ENCODE measurements at places on chromosomes 1 and 21.

GRCh38 chr1:216528816-216529215 is 105.6 kb upstream of the USH2A start:
- no peaks in the 10 kb centered on the region for H3K27me3 ChIP-seq
- no peak for DNase-seq
- no peak overlapping the region for H3K4me3 ChIP-seq
- no peak overlapping the region for H3K27ac ChIP-seq

DNA sequence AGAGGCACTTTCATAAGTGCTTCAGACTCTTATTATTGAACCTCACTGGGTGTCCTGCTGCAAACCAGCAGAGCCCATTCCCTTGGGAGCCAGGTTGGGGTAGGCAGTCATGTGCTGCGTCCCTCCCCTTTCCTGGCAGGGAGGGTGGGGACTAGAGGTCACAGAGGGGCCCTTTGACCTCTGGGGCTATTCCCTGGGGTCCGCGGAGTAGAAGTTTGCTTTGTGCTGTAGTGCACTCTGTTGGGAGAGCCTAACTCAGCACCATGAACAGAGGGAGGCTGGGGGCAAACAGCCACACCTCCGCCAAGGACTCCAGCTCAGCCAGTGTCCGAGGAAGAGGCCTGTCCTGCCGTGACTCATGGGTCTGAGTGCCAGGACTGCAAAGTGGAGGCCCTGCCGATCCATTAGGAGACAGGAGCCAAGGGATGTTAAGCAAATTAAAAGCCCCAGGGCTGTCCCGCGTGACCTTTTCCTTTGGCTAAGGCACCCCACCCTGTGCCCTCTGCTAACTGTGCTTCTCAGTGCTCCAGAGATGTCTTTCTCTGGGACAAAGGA is 3.0 kb upstream of the IGSF21 start:
- no peak for DNase-seq
- no peak overlapping the region for H3K27ac ChIP-seq
- H3K4me3 ChIP-seq, result no peak overlapping the region
- no peaks in the 10 kb centered on the region for H3K36me3 ChIP-seq
- H3K4me1 ChIP-seq, result peaks cover 1% of the 10 kb centered on the region
- H3K27me3 ChIP-seq, result peaks cover 58% of the 10 kb centered on the region

- no peak for DNase-seq
- no peaks in the 10 kb centered on the region for H3K36me3 ChIP-seq
- H3K27me3 ChIP-seq, result no peaks in the 10 kb centered on the region
- no peaks in the 10 kb centered on the region for H3K4me1 ChIP-seq
- H3K27ac ChIP-seq, result no peak overlapping the region
These were observed 68.5 kb upstream of the PDE4B start for GRCh38 chr1:65724151-65724550.

DNA sequence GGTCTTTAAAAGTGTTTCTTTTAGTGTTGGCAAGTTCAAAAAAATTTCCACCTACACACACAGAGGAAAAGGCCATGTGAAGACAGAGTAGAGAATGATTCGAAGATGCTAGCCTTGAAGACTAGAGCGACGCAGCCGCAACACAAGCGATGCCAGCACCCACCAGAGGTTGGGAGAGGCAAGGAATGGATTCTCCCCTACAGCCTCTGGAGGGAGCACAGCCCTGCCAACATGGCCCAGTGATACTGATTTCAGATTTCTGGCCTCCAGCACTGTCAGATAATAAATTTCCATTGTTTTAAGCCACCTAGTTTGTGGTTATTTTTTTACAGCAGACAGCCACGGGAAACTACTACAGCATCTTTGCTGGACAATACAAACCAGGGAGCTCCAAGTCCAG is 6.9 kb upstream of the ADAR start:
- no peak overlapping the region for H3K4me3 ChIP-seq
- no peak overlapping the region for H3K27ac ChIP-seq
- no peaks in the 10 kb centered on the region for H3K36me3 ChIP-seq
- no peaks in the 10 kb centered on the region for H3K27me3 ChIP-seq
- no peak for DNase-seq

DNA sequence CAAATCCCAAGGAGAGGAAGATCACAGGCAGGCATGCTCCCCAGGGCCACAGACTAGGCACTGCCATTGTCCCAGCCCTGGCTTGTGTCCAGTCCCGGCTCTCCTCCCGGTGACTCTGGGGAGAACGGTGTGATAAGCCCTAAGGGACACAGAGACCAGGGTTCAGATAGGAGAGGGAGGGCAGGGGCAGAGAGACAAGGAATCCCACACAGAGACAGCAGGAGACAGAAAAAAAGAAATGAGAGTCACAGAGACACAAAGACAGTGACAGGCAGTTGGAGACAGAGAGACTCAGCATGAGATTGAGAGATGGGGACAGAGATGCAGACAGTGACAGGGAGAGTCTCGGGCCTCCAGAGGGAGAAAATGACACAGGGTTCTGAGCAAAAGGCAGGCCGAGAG is 361 bp downstream of the INSRR start:
- H3K36me3 ChIP-seq, result no peaks in the 10 kb centered on the region
- H3K27ac ChIP-seq, result no peak overlapping the region
- DNase-seq, result no peak
- H3K27me3 ChIP-seq, result peaks cover 70% of the 10 kb centered on the region
- peaks cover 29% of the 10 kb centered on the region for H3K4me1 ChIP-seq

- no peaks in the 10 kb centered on the region for H3K36me3 ChIP-seq
- no peak overlapping the region for H3K27ac ChIP-seq
- no peak for DNase-seq
These were observed 50.5 kb downstream of the CD2 start for GRCh38 chr1:116804736-116805135.

DNA sequence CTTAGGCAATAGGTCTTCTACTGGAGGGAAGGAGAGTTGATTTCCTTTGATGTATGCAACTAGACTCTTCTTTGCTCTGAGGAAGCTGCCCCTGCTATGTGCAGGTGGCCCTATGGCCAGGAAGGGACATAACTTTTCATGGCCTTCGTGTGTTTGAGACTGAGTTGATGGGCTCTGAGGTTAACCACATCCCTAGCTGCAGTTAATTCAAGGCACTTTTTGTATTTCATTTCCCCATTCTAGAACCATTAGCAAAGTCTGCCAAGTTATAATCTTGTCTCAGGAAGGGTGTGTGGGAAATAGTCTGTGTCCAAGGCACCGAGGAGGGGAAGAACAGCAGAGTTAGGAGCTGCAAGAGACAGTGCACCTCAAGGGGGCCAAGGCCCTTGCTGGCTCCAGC is 2.5 kb downstream of the FCRL4 start:
- no peaks in the 10 kb centered on the region for H3K4me1 ChIP-seq
- H3K4me3 ChIP-seq, result no peak overlapping the region
- no peaks in the 10 kb centered on the region for H3K36me3 ChIP-seq
- no peak overlapping the region for H3K27ac ChIP-seq
